ENCODE measurements at places on chromosomes 6 and 20. TPM values are rescaled to one million over a fixed set of nuclear protein-coding genes. Genes with fewer than 3 reads are reported as not detected.

Gene ELOVL2
- not detected for total RNA-seq

Gene SPAG4
- 9.4 TPM for total RNA-seq

Gene THBD
- total RNA-seq: 20.7 TPM

Gene SNPH
- 12.2 TPM for total RNA-seq

Gene CNR1
- total RNA-seq: not detected

Gene TBX18
- 3.7 TPM for total RNA-seq

Gene EBF4
- total RNA-seq: 4.1 TPM

Gene PARD6B
- total RNA-seq: 1.1 TPM

Gene RNF39
- not detected for total RNA-seq

Gene EDN1
- 376 TPM for total RNA-seq

Gene C6orf58
- not detected for total RNA-seq

DNA sequence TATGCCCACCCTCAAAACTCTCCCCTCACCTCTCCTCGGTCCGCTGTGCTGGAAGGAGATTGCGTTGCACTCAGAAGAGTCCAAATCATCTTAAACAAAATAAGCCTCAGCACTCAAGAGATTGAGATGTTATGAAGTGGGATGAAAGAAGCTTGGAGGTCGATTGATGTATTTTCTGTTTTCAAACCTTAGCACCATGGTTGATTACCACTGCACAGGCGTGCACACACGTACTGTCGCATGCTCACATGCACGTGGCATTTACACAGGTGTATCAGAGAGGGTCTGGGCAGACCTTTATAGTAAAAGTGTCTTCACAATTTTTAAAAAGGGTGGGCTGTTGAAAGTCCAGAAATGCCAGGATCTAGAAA is 612 bp upstream of the AGPAT4 start:
- no peak for DNase-seq

- DNase-seq: no peak
Measured at GRCh38 chr6:36204068-36204753, 7.7 kb downstream of the BRPF3 start.

DNA sequence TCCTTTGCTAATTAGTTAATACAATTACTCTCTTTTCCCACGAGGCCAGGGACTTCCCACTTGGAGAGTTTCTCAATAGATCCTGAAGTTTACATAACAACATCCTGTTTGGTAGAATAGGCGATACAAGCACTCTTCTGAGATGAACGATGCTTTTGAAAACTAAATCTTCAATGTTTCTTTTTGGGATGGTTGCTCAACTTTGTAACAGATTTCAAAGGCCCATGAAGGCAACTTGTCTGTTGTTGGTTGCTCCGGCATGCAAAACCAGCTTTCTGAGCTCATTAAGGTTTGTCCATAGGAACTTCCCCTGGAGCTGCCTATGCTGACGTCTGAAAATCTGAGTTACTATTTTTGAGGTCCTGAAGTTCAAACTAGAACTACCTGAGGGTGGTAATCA is 25.9 kb upstream of the ROS1 start:
- DNase-seq: no peak

DNA sequence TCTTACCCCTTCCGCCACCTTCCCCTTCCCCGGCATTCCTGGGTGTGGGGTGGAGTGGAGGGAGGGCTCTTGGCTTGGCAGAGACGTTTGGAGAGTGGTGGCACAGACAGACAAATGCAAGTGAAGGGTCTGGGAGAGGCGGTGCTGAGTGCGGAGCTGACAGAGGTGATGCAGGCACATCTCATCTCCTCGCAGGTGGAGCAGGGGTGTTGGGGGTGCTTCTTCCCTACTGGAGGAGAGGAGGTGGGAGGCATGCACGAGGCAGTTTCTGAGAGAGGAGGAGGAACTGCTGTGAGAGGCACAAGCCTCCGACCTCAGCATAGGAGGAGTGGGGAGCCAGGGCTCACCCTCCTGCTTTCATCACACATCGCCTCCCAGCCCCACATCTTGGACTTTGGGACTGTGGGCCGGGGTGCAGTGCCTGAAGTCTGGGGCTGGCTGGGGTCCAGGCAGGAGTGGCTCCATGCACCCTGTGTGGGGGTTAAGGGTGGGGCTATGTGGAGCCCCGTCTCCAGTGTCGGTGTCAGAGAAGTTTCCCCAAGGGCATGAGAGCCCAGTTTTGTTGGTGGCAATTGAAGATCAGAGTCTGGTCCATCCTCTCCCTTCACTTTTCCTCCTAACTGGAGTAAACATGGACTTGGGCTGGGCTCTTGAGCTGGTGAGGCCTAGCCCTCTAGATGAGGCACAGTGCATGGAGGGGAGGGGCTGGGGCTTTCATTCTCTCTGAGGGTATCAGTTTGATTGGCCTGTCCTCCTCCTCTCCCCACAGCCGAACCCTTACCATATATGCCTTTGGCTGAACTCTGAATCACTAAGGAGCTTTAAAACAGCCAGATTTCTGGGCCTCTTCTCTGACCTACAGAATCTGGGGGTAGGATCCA is 20.2 kb upstream of the SLC22A7 start:
- no peak for DNase-seq

DNA sequence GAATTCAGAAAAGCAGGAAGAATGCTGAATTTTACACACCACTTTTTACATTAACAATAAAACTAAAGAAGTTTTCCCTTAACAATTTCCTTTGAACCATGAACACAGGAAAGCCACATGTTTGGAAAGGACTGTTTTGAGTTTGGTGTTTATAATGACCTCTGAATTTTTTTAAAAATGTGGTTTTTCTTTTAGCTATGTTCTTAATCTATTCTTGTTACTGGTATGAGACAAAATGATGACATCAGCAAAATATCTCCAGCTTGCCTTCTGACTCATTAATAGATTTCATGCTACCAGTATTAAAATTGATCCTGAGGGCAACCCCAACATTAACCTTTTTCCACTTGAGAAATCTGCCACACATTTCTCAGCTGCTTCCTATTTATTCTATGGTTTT is 217.5 kb upstream of the THEMIS start:
- no peak for DNase-seq

DNA sequence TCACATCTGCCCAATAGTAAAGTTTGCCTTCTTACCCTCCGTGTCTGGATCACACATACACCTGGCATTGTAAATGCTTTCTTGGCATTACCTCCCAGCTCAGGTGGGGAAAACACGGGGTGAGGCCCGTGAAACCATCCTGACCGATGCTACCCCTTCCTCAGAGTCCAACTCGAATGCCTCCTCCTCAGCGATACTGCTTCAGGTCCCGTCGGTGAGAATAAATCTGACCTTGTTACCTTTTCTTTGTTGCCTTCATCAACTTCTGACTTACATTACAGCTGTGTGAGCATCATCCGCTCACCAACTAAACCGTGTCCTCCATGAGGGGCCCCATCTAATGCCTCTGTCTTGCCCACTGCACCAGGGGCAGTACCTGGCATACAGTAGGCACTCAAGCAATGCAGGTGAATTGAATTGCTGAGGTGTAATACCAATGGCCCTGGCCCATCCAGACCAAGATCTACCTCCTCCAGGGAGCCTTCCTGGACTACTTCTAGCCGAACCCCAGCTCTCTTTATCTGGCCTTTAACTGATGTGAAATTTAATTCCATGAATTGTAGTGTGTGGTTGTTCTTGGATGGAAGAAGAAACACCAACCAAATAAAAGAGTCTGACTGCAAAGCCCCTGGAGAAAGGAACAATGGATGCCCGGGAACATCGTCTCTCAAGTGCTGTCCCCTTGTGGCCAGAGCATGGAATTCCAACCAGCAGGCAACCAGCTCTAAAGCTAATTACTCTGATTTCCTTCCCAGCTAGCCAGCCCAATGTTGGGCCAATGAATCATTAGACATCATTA is 141.5 kb downstream of the ANKRD60 start:
- no peak for DNase-seq

GRCh38 chr6:12047304-12047703 is 35.2 kb downstream of the HIVEP1 start:
- DNase-seq: no peak

DNA sequence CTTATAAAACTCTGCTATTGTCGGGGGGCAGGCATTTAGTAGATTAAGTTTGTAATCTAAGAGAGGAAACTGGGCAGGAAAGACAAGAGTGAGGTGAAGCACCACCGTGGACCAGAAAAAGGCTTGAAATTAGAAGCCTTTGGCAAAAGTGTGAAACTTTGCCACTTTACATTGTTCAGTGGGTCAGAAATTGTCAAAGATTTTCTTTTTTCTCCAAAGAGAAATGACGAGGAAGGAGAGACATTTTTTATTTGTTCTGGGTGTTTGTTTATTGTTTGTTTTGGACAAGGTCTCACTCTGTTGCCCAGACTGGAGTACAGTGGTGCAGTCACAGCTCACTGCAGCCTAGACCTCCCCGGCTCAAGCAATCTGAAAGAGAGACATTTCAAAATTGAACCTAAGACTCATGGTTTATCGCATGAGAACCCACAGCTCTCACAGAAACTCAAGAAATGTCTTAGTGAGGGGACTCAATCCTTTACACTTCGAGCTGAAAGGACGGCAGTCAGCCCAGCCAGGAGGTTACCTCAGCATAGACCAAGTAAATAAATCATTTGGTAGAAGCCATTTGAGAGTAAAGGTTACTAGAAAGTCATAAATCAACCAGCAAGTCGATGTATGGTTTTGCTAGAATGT is 262.8 kb upstream of the TAB2 start:
- DNase-seq: no peak

DNA sequence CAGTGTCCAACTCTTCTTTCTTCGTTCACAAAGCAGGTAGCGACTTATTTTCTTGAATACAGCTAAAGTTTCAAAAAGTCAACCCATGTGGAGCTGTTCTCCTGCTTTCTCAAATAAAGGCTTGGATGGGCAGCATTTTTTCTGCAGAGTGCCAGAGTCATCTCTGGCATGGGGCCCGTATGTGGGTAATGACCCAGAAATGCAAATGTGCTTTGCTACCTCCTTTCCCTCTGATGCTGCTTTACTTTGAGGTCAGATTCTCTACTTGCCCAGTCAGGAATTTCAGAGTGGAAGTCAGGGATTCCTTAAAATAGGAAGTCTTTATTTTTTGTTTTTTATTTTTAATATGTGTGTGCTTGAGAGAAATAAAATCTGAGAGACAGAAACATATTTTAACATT is 4.9 kb downstream of the NKAIN2 start:
- no peak for DNase-seq

- DNase-seq: no peak
Measured at GRCh38 chr6:24997905-24998304, 62.1 kb upstream of the RIPOR2 start.

DNA sequence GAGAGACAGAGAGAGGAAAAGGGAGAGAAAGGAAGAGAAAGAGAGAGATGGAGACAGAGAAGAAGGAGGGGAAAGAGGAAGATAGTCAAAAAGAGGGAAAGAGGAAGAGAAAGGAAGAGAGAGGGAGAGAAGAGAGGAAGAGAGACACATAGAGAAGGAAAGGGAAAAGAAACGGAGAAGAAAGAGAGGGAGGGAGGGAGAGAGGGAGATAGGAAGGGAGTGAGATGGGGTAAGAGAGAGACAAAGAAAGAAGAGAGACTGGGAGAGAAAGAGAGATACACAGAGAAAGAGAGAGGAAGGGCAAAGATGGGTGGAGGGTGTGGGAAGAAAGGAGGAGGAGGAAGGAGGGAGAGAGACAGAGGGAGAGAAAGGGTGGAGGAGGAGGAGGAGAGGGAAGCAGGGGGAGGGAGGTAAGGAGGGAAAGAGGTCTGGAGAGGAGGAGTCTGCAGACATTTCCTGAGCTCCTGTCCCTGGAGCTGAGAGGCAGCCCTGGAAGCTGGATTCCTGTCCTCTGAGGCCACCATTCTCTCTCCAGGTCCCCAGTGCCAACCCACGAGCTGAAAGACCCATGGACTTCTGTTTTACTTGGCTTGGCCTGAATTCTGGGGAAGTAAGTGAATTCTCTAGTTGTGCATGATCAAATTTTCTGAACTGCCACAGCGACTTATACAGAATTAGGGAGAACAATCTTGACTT is 9.9 kb downstream of the FOXF2 start:
- DNase-seq: no peak

- DNase-seq: no peak
Measured at GRCh38 chr20:3494218-3494617, 23.4 kb downstream of the ATRN start.

DNA sequence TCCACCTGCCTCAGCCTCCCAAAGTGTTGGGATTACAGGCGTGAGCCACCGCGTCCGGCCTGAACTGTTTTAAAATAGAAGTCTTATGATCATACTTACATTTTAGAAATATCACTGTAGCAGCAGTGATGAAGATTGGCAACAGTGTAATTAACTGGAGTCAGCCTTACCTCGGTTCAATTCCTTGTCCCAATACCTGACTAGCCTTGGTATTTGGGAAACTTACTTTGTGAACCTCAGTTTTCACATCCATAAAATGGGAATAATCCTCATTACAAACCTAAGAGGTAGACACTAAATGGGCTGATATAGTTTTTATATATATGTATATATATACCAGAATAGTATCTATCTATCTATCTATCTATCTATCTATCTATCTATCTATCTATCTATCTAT is 19.3 kb downstream of the PHF20 start:
- DNase-seq: no peak

DNA sequence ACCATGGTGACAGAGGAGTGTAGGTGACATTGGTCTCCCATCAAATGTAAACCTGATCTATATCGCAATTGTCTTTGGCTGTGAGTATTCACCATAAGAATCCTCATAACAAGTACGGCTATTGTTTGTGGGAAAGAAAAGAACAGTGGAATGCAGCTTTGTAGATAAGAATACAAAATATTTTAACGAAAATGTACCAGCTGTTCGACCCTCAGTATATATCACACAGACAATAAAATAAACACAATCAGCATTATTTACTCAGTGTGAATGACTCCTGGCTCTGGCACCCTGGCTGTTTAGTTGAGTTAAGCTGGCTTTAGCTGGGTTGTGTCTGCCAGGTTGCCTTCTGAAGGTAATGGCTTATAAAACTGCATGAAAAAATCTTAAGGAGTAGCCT is 43.4 kb downstream of the SNRNP48 start:
- DNase-seq: no peak

DNA sequence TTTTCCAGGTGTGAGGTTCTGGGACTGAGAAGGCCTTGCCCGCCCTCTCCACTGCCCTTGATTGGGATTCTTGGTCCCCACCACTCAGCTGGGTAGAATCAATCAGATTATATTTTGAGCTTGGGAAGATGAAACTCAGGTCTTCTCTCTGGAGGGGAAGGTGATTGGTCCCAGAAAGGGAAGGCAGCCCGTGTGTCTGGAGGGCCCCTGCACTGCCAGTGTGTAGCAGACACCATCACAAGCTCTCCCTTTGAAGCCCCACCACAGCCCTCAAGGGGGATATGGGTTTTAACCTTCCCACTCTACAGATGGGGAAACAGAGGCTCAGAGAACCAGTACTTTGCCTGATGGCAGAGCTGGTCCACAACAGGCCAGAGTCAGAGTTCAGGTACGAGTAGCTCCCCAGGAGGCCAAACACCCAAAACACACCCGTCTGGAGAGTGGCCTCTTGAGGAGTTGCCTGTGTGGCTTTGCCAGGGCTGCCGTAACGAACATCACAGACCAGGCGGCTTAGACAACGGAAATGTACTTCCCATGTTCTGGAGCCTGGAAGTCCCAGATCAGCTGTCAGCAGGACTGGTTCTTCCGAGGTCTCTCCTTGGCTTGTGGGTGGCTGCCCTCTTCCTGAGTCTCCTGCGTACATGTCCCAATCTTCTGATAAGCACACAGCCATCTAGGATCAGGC is 205.6 kb downstream of the SYNDIG1 start:
- no peak for DNase-seq
